ENCODE measurements at places on chromosomes 3 and 15.
A peak's percentile ranks its signal among the peaks of the same experiment; 100 is the strongest.

DNA sequence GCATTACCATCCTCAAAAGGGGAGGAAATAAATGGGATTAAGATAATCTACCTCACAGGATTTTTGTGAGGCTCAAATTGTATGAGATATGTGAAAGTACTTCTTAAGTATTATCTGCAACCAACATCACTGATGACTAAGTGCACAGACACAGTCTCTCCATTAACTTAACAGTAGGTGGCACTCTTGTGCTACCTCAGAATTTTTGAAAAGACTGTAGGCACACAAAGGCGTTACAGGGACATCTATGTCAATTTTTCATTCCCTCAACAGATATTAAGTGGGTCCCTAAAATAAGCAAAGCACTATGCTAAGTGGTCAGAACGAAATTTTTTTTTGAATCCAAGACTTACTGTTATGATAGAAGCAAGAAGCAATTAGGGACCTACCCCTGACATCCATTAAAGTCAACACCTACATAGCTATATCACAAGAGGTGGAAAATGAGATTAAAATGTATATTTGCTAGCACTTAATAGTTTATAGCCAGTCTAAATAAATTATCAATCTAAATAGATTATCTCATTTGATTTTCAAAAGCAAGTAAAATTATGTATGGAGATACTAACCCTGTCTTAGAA is 52.9 kb downstream of the RYK start:
- DNase-seq: no peak

- no peak for DNase-seq
Observed at GRCh38 chr3:184785890-184786279, 26.1 kb upstream of the VPS8 start.

GRCh38 chr3:105976196-105976595 is 107.4 kb upstream of the CBLB start:
- no peak for DNase-seq

DNA sequence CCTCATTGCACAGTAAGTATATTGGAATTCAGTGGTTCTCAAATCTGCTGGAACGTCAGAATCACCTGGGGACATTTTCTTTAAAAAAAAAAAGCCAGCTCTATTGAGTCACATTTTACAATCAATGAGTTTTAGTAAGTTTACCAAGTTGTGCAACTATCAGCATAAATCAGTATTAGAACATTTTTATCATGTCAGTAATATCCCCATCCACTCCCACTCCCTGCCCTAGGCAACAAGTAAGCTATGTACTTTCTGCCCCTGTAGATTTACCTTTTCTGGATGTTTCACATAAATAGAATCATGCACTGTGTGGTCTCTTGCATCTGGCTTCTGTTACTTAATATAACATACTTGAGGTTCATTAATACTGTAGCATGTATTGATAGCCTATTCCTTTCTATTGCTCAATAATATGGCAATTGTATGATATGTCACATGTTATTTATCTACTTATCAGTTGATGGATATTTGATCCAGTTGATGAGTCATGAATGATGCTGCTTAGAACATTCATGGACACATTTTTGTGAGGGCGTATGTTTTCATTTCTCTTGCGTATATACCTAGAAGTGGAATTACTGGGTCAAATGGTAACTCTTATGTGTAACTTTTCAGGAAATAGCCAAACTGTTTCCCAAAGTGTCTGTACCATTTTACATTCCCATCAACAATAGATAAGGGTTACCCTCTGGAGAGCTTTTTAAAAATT is 180.5 kb downstream of the THSD4 start:
- no peak for DNase-seq

GRCh38 chr3:27089068-27089467 is 280.1 kb downstream of the NEK10 start:
- DNase-seq: no peak

DNA sequence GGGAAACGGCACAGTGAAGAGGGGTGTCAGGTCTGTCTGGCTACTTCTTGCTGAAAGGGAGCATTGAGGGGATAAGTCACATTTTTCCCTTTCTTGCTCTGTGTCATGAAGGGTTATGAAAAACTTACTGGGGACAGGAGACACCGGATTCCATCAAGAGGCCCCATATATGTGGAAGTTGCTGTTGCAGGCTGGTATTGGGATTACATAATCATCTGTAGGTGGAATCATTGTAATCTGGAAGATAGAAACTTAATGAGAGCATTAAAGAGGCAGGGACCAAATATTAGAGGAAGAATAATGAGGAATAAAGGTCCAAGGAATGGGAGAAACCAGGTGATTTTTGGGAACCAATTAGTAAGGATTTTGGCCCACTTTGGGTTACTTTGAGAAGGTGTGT is 4.2 kb upstream of the TCAIM start:
- DNase-seq: no peak

- DNase-seq: no peak
Observed at GRCh38 chr3:192818126-192818525, 90.8 kb upstream of the FGF12 start.

DNA sequence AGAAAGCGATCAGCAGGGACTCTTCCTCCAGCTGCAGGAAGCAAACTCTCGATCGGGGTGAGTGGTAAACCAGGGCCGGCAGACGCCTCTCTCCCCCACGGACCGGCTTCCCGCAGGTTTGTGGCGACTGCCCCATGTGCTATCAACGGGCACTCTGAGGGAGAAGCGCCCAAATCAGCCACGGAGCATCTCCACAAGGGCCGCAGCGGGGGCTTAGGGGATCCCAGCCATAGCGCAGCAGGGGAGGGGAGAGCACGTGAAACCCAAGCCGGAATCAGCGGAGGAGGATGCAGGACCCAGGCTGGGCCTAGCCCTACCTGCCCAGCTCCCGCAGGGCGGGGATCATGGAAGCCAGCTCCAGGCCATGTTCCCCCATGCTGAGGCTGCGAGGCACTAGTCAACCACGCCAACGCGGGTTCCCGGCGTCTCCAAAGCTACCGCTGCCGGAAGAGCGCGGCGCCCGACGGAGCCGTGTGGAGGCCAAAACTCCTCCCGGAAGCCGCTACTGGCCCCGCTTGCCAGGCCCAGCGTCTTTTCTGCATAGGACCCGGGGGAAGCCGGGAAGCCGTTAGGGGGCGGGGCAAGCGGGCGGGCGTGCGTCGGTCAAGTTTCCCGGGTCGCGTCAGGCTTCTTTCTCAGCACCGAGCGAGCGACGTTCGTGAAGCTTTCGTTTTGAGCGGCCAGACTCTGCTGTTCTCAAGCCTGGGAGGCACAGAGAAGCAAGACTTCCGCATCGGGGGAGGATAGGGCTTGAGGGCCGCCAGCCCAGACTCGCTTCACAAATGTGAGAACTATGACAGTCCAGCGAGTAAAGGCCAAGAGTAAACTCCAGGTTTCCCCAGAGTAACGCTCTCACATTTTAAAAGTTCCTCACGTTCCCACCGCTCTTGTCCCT is at the start of gene ATR:
ATR (minus strand) TSS at position 405 of the 895 bp plus-strand sequence; CDS start at position 376, 29 bp downstream.
- peak; percentile 95 for DNase-seq

- DNase-seq: no peak
Observed at GRCh38 chr3:196193736-196194541, 17.3 kb downstream of the ZDHHC19 start.

DNA sequence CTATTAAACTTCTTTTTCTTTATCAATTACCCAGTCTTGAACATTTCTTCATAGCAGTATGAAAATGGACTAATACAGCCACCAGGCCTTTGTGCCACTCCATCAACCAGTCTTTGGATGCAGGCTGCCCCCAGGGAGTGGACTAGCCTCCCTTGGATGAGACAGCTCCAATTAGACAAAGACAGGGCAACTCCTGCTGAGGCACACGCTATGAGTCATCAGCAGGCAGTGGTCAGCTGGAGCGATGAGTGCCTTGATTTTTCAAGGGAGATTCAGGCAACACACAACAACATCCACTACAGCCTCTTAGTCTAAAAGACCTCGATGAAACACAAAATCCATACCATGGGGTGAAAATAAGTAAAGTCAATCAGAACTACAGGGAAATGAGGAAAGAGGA is 160.1 kb downstream of the ARRDC4 start:
- DNase-seq: no peak

Data from stimulated activated CD8-positive, alpha-beta memory T cell treated with anti-CD3 and anti-CD28 coated beads, Interleukin-2, amount 100 ng/mL, for 48 hours (primary cell).